Cerebellar cortex (tissue), 1 donor: ENCODE measurements at places on chromosomes 12 and 14.

GRCh38 chr14:56474419-56475022 lies 105.1 kb upstream of the TMEM260 start:
- peak; percentile 66 for DNase-seq

DNA sequence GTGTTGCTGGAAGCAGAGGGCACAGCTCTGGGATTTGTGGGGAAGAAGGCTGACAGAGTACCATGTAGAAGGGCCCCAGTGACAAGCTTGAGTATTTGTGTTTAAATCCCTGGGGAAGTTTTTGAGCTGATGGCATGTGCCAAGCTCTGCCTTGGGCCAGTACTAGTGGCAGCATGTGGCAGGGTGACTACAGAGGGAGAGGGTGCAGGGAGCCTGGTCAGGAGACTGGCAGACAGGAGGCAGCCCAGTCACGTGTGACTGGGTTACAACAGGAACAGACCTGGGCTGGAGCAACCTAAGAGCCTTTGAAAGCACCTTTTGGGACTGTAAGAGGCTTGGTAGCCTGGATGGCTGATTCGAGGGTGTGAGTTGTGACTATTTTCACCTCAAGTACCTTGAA lies 112.1 kb downstream of the TSPAN9 start:
- no peak for DNase-seq

DNA sequence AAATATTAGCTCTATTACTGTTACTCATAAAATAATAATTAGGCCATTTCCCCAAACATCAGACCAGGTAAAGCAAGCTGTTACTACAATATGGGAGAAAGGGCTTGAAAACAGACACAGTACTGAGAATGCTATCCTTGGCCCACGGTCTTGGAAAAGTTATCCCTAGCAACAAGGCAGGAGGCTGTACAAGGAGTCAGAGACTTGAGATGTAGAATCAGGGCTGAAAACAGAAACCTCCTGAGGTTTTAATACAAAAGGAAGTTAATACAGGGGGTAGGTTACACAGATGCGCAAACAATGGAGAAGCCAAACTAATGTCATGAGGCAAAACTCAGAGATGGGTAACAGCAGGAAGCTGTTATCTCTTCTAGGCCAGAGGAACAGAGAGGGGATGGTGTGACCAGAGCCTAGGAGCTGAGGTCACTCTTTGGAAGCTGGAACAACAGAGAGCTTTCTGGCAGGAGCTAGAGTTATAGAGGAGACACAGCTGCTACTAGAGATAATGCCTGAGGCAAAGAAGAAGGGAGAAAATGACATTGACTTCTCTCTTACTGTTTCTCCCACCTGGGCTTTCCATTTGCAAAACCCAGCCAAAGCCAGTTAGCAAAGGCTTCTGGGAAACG lies 248.8 kb downstream of the SUDS3 start:
- no peak for DNase-seq

GRCh38 chr12:47747596-47748506 lies 10.8 kb downstream of the RAPGEF3 start:
- DNase-seq, result no peak

- DNase-seq, result peak; percentile 87
These were observed at the start of gene UBC for GRCh38 chr12:124914392-124915238. Gene UBC (minus strand): TSS chr12:124914650. CDS start chr12:124913771, 879 bp downstream.

DNA sequence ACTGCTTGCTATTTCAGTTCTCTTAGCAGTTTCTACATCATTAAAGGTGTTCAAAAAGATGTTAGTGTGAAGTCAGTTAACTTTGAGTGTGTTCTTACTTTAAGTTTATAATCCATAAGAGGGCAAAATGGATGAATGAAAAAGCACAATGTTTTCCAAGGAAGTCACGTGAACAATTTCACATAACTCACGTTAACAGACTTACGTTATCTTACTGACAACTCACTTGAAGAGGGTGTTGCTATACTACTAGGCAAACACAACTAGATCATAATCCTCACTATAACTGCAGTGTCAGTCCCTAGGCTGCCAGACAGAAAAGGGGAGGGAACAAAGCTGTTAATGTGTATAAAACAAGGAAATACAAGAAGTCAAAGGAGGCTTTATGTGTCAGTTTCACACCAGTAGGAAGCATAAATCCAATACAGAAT lies 6.4 kb downstream of the SLC2A13 start:
- no peak for DNase-seq

DNA sequence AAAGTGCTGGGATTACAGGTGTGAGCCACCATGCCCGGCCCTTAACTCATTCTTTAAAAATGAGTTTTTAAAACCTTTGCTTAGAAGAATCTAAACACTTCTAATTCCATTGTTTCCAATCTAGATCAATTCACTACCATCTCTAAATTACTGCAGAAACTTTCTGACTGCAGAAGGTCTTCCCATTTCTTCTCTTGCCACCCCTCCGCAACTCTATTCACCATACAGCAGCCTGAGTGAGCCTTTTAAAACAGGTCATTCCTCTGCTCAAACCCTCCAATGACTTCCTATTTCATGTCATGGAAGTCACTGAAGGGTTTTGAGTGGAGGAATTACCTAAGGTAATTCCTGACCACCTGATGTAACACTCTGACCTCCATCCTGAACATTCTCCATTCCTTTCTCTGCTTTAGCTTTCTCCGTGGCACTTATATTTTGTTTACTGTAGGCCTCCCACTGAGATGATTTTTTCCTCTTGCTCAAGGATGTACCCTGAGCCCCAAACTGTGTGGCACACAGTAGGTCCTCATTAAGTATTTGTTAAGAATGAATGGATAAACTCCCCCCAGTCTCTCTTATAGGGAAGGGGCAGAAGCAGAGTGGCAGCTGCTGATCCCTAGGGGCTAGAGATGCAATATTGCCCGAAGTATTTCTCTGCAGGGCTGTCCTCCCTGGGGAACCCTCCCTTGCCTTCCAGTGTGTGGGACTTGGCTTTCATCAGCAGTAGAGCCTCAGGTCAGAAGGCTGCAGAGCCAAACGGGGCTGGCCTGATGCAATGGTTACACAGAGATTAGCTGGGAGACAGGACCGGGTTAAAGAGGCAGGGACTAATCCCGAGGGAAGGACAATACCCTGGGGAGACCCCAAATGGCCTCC lies 1.2 kb downstream of the DDIT3 start:
- no peak for DNase-seq

DNA sequence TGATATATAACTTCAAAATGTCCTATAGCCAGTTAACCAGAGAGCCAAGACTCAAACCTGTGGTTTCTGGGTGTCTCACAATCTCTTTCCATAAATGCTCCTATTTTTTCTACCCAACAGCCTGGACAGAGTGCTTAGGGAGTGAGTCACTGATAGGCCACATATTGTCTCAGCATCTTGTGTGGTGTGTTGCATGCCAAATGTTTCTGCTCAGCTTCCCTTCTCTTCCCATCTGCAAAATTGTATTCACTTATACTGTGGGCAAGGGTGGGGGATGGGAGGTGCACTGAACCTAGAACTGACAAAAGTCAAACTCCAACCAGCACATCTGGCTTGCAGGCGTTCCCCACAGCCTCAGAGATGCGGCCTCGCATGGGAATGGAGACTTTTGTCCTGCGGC lies 123.3 kb downstream of the KCNA5 start:
- DNase-seq, result peak; percentile 79

DNA sequence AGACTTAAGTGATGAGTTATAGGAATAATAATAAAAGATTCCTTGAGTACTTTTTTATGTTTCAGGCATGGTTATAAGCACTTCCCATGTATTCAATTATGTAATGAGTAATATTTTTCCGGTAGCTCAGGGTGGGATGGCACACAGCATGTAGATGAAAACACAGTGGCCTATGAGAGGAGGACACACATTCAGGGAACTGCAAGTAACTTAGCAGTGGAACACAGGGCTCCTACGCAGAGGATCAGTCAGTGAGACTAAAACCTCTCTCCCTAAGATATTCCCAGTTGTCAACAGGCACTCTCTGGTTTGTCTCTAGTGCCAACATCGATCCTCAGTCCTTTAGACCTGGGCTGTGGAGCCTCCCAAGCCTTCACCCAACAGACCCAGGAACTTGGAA lies 219.4 kb downstream of the DIO2 start:
- no peak for DNase-seq

- no peak for DNase-seq
These were observed 39.6 kb downstream of the CCER1 start for GRCh38 chr12:90915353-90915752.

DNA sequence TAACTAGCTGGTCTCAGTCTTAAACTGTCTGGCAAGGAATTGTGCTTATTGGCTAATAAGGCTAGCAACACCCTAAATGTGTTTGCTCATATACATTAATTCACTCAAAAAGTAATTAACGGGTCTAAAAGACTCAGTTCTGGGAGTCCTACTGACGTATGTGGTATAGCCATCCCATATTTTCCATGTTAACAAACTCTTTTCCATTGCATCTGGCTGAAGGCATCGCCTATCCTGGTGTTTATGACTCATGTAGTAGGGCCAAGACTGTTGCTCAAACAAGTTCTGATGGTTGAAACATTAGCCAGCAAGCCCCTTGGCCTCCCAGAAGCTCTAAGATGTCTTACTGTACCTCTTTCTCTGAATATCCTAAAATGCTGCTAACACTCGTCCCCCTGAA lies 98.5 kb downstream of the PHLDA1 start:
- no peak for DNase-seq

GRCh38 chr14:88476214-88476774 lies 78.5 kb downstream of the PTPN21 start:
- no peak for DNase-seq

DNA sequence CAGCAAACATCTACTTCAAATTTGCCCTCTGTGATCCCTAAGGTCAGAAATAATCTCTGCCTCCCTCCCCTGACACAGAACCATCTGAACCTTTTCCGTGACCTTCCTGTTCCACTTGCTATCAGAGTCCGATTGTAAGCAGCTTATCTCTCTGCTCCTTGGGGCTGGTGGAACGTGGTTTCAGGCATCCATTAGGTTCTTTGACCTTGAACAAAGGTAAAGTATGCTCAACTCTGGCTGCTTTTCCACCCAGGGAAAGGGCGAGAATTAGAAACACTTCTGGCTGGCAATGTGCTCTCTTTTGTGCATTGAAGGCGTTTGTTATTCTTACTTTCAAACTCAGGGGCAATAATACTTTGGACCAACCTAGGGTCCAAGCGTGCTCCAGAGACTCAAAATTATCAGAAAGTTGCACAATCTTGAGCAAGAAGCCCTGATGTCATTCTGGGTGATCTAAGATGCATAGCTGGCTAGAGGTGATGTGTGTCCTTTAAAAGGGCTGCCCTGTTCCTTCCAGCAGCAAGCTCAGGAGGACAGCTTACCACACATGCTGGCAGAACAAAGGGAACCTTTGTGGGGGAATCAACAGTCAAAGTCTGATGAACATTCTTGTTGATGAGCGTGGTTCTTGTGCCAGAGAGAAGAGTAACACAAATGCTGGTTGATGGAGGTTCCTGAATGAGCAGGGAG lies 29.8 kb downstream of the ADGRD1 start:
- DNase-seq, result no peak

DNA sequence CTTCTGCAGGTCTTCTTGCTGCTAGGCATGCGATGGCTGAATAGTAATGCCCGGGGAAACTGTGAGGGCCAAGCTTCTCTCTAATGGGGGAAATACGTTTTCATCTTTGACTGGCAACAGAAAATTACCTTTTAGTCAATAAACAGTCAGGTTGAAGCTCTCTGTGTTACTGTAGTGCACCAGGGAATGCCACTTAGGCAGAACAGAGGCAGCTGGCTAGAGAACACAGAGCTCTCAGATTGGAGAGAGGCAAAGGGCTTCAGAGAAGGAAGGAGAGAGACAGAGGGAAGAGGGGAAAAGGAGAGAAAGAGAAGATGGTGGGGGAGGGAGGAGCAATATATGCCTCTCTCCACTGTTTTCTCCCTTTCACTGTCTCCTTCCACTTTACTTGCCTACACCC lies 6.7 kb downstream of the HSD17B6 start:
- DNase-seq, result no peak

DNA sequence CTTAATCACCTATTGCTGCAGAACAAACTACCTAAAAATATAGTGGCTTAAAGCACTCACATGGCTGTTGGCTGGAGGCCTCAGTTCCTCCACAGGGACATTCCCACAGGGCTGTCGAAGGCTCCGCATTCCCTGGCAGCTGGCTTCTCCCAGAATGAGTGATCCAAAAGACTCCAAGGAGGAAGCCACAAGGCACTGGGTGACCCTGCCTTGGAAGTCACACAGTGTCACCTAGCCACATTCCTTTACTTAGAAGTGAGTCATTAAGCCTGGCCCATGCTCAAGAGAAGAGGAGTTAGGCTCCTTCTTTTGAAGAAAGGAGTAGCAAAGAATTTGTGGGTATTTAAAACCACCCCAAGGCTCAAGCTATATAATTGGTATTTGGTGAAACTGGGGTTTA lies 63.9 kb upstream of the MAP1LC3B2 start:
- no peak for DNase-seq

DNA sequence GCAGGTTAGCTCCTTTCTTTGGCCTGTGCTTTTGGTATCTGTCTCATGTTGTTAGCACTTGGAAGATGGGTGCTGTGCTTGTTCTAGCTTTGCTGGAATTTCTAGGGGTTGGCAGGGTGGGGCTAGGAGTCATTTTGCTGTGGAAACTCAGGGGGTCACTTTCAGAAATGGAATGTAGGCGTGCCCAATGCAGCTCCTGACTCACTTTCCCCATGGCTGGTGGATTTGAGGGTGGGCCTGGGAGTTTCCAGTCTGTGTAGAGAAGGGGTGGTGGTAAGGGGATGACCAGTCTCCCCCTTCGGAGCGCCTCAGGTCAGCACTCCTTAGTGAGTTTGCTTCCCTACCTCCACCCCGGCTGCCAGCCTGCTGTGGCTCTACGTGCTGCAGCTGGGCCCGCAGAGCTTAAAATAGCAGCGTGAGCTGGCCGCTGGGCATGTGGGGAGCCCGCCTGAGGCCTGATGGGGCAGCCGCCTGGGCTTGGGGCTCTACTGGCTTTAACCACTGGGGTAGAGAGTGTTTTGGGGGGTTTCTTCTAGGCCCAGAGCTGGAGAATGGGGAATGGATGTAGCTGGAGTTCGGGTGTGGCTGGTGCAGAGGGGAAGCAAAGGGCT lies 108.2 kb downstream of the TSPAN9 start:
- DNase-seq, result no peak

DNA sequence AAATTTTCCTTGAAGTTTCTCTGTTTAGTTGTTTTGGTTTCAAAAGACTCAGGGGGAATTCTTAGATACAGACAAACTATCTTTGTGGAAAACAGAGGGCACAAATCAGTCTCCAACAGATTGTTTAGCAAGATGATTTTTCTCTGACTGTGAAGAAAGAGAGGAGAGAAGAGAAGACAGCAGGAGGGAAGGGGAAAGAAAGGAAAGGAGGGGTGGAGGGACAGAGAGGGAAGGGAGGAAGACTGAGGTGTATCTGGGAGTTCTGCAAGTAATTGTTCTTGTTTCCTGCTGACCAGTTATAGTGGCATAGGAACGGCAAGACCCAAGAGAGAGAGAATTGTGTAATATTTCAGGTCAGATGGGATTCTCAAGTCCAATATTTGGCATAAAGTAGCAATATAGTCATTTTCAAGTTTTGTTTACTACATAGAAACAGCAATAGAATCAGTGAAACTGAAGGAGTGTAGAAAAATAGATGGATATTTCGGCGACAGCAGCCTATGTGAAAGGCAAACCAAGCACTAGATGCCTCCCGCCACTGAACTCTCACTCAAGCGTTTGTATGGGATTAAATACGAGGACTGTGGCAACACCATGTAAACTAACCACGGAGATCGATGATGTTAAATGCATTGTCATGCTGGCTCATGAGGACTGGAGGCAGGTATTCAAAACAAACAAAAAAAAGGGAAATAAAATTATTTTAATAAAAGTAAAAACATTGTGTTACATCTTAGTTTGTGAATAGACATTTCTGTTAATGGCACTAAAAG lies 342.5 kb downstream of the SLC16A7 start:
- no peak for DNase-seq
